ENCODE measurements at places on chromosomes 6 and 20. TPM values are rescaled to one million over a fixed set of nuclear protein-coding genes. Genes with fewer than 3 reads are reported as not detected.

- DNase-seq = peak; percentile 80
These were observed 237.7 kb downstream of the DLL1 start for GRCh38 chr6:170052991-170053821.

- DNase-seq = no peak
These were observed 509.9 kb downstream of the TENT5A start for GRCh38 chr6:81242624-81243023.

DNA sequence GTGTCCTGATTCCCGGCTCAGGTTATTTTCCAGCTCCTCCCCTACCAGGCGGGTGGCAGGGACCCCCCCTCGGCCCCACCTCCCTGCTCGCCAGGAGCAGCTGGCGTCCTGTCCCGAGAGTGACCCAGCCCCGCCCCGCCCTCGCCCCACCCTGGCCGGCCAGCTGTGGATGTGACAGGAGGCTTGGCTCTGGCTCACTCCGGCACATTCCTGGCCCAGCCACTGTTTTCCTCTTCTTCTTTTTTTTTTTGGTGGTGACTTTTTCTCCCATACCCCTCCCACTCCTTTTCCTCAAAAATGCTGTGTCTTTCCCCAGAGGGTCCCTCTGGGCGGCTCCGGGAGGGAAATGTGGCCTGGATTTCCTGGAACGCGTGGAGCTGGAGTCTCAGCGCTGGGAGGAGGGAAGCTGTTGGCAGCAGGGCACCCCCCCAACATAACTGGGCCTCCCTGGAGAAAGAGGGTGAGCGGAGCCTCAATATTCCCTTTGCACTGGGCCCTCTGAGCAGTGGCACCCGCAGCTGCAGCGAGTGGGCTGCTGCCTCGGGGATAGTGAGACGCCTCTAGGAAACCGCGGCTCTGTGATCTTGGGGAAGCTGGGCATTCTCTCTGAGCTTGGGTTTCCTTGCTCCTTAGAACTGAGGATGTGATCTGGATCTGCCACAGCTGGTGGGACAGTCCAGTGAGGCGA lies 28.3 kb upstream of the CSNK2A1 start:
- DNase-seq = no peak

GRCh38 chr6:1624851-1625781 lies 15.4 kb downstream of the FOXC1 start:
- peak; percentile 86 for DNase-seq

HSD17B8 gene
- 39.3 TPM for total RNA-seq

ZGPAT gene
- 36.0 TPM for total RNA-seq

- DNase-seq = no peak
These were observed 51.6 kb downstream of the CDH4 start for GRCh38 chr20:61303675-61304074.

NFYA gene
- 15.2 TPM for total RNA-seq

ADGRG6 gene
- total RNA-seq = 54.8 TPM

DNA sequence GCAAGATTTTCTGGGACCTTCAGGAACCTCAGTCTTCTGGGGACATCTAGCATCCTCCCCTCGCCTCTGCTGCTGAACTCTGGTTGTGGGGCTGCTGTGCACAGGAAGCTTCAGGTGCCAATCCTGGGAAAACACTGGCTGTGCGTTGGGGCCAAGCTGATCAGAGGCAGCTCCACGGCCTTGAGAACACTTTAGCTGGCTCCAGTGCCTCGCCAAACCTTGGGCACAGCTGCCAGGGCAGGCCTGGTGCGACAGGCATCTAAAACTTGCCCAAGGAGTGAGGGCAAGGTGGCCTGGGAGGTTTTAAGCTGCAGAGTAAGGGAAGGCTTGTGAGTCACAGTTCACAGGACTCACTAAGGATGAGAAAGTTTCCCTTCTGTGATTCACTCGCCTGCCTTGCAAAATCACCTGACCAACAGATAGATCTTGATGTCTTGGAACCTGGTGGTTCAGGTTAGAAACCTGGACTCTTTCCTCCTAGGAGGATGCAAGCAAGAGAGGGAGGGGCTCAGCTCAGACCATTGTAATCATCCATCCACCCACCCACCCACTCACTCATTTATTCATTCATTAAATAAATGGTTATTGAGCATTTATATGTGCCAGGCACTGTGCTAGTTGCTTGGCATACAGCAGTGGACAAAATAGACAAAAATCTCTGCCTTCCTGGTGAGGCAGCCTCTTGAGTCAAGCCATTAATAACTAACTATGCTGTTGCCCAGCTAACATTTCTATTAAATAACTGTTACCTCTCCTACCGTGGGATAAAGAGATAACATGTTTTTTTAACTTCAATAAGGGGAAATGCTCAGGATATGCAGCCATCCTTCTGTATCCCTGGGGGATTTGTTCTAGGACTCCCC lies 2.5 kb upstream of the SPATS1 start:
- no peak for DNase-seq

C20orf202 gene
- total RNA-seq = 0.49 TPM

GRCh38 chr6:114941078-114941477 lies 598.3 kb upstream of the HS3ST5 start:
- DNase-seq = no peak

DNA sequence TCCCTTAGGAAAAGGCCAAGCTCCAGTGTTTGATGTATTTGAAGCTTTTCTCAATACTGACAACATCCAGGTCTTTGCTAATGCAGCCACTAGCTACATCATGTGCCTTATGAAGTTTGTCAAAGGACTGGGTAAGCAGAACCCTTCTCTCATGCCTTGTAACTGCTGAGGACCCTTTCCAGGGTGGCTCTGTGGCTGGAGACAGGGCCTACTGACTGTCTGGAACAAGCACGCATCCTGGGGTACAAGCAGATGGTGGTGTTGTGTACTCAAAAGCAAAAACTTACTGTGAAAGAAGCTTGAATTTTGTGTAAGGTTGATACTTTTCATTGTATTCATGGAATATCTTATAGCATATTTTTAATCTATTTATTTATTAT lies 69.0 kb upstream of the SMIM28 start:
- no peak for DNase-seq

PRRC2A gene
- total RNA-seq = 71.9 TPM

TMEM244 gene
- total RNA-seq = not detected

DNA sequence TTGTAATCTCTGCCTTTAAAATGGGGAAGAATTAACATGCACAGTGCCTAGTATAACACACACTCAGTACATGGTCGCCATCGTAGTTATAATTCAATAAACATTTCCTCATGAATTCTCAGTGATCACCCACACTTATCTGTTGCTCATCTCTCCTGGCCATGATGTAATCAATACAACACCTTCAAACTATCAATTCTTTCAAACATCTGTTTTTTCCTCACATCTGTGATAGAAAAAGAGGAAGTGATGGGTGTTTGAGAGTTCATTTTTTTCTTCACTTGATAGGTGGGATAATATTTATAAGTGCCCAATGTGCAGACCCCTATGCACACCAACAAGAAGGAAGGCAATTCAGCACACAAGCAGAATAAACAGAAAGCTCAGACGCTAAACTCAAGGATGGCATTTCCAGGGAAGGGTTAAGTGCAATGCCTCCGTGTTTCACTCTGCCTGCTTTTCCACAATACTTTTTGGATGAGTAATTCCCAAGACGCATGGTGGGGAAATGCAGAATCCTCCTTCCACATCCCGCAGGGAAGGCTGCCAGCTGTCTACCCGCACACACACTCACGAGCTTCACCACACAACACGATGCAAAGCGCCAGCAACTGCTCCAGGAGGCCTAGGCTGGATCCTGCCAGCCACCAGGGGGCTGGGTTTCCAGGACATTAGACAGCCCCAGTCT lies 100.3 kb downstream of the GMPR start:
- peak; percentile 80 for DNase-seq

DNA sequence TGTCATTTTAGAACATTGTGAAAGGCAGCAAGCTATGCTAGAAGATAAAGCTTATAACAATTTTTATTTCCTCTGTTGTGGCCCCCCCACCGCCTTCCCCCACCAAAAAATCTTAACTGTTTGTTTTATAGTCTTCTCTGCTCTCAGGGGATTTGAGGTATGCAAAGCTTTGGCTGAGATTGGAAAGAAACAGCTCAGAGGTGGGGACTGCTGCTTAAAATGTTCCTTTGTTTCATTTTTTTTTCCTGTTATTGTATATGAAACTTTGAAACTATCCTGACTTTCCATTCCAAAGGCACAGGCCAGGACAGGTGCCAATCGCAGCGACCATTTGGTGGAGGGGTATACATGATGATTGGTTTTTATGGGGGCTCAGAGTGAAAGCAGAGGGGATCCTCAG lies 114.7 kb upstream of the PHACTR1 start:
- no peak for DNase-seq

All from lower leg skin (tissue), 4 donors.